ENCODE measurements at places on chromosomes 12 and 14. TPM values are rescaled to one million over a fixed set of nuclear protein-coding genes. Genes with fewer than 3 reads are reported as not detected.

The RNASE7 gene
- not detected for total RNA-seq

GRCh38 chr12:94875525-94875924, 128.0 kb downstream of the NDUFA12 start:
- peak; percentile 65 for DNase-seq

The MLXIP gene
- total RNA-seq, result 16.1 TPM

The FOXN4 gene
- total RNA-seq, result not detected

GRCh38 chr12:53966085-53966384, 6.9 kb upstream of the HOXC11 start:
- no peak for DNase-seq

The GDF3 gene
- total RNA-seq, result not detected

All from renal cortical epithelial cell (primary cell).